ENCODE measurements at places on chromosomes 7 and 10. TPM values are rescaled to one million over a fixed set of nuclear protein-coding genes. Genes with fewer than 3 reads are reported as not detected.

DNA sequence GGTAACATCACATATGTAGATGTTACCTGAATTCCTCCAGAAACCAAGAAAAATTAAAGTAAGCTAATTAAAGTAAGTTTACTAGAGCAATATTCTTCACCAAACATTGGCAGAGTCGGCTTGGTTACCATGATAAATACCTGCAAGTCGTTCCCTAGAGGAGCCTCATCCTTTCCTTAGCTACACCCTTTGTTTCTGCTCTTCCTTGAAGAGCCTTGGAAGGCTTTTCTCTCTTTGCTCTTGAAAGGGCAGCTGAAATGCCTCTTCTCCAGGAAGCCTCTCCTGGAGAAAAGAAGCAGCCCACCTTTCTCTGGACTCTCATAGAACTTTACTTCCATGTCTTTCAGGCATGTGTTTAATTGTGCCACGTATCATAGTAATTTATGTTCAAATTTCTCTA is 34.9 kb upstream of the CALD1 start:
- no peak for DNase-seq

DNA sequence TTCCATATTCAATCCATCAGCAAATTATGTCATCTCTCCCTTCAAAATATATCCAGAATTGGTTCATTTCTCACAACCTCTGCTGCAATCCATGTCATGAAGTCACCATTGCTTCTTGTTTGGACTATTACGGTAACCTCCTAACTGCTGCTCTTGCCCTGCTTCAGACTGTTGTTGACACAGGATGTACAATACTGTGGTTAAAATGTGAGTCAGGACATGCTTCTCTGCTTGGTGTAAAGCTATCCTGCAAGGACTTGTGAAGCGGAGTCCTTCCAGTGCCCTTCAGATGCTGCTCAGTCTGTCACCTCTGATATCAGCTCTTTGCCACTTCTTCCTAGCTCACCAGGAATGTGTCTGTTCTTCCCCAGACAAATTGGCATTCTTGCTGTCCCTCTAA is 10.4 kb upstream of the NXPH1 start:
- DNase-seq: no peak

- DNase-seq: no peak
These were observed 83.4 kb downstream of the GAD2 start for GRCh38 chr10:26300001-26300400.

The NPY gene
- total RNA-seq: 6.3 TPM

The CDC14C gene
- not detected for total RNA-seq

The ZC3HAV1 gene
- total RNA-seq: 14.5 TPM

The CNOT4 gene
- total RNA-seq: 12.2 TPM

Measured in body of pancreas (tissue), 4 donors.